ENCODE measurements at places on chromosomes 1 and 21. TPM values are rescaled to one million over a fixed set of nuclear protein-coding genes. Genes with fewer than 3 reads are reported as not detected.

Gene SLC1A7
- total RNA-seq: 0.71 TPM

Gene CACNA1S
- not detected for total RNA-seq

DNA sequence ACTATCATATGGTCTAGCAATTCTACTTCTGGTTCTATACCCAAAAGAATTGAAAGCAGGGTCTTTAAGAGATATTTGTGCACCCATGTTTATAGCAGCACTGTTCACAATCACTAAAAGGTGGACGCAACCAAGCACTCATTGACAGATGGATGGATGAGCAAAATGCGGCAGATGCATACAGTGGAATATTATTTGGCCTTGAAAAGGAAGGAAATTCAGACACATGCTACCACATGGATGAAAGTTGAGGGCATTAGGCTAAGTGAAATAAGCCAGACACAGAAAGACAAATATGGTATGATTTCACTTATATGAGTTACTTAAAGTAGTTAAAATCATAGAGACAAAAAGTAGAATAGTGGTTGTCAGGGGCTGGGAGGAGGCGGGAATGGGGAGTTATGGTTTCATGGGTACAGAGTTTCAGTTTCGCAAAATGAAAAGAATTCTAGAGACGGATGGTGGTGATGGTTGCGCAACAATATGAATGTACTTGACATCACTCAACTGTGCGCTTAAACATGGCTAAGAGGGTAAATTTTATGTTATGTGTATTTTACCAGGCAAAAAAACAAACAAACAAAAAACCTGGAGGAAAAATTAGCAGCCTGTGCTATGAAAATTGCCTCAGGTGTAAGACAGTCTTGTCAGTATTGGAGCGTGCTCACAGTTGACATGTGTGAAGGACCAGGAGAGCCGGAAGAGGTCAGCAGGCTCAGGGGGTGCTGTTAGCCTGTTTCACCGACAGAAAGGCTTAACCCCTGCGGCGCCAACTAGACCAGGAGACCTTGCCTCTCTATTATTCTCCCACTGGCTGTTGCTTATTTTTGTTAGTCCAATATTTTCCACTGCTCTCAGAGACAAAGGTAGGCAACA lies 26.5 kb downstream of the CD247 start:
- no peaks in the 10 kb centered on the region for H3K4me1 ChIP-seq
- H3K4me3 ChIP-seq: no peak overlapping the region
- no peak for DNase-seq
- H3K36me3 ChIP-seq: no peaks in the 10 kb centered on the region
- H3K27me3 ChIP-seq: no peaks in the 10 kb centered on the region

- H3K27me3 ChIP-seq: no peaks in the 10 kb centered on the region
- no peak for DNase-seq
- no peak overlapping the region for H3K4me3 ChIP-seq
- peaks cover 15% of the 10 kb centered on the region for H3K4me1 ChIP-seq
These were observed 15.1 kb downstream of the EVI5 start for GRCh38 chr1:92769856-92770255.

Measured in right atrium auricular region (tissue), 2 donors.